ENCODE measurements at places on chromosomes 7 and 10.

GRCh38 chr7:93575555-93576399, 1.3 kb upstream of the CALCR start:
- DNase-seq = no peak

- peak; percentile 75 for DNase-seq
These were observed 148.1 kb downstream of the ITGA8 start for GRCh38 chr10:15571575-15571974.

GRCh38 chr7:50146692-50147091, 53.6 kb upstream of the ZPBP start:
- DNase-seq = no peak

DNA sequence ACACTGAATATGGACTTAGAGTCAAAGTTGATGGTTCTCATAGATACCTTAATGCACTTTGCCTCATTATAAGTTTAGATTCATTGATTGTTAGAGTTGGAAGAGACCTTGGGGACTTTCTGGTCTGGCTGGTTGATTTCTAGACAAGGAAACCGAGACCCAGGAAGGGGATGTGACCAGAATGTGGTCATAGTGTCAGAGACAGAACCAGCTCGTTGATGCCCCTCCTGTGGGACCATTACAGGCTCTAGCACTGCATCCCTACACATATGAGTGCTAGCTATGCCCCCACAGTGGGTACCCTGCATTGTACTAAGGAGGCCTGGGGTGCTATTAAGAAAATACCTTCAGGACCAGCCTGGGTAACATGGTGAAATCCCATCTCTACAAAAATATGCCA, 306.6 kb downstream of the CAMK1D start:
- DNase-seq = no peak

DNA sequence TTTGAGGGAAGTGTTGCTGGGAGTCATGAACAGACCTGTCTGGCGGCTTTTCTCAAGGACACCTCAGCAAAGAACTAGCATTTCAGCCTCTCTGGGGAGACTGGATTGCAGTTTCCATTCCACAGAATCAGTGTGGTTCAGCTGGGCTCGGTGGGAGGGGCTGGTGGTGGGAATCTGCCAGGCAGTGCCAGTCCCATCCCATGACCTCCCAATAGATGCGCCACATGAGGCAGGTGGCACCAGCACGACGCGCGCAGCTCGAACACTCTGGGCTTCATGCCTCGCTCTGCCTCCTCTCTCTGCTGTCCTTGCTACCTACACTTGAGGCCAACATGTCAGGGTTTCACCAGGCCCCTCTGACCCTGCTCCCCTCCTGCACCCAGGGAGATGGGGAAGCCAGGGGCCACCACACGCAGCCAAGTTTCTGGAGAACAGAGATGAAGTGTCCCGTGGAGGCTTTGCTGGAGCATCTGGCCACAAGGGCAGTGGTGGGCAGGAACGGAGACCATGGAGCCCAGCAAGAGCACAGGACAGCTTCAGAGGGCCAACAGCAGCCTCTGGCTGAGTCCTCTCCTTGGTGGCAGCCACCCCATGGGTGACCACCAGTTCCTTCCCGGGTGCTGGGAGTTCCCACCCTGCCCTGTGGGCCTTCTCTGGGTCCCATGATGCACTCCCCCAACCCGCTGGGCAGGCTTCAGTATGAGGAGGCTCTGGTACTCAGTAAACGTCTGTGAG, 2.3 kb downstream of the NACAD start:
- no peak for DNase-seq

DNA sequence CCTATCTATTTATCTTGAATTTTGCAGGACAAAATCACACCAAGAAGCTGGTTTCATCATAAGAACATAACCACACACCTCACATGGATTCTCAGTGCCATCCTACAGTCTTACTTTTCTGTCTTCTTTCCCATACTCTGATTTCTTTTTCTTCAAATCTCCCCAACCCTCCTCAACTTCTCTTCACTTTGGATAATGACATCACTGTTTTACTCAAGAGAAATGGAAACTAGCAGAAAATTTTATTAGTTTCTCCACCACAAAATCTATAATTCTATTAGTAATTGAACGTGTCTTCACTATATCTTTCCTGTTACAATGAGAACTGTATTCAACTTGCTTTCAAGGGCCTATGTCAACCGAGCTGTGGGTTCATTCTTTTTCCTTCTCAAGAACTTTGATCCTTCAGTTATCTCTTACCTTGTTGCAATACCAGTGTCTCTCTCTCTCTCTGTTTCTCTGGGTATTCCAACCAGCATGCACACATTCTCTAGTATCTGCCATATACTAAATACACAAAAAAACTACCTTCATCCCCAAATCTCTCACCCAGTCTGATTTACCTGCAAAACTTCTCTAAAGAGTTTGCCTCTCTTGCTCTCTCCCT, 35.4 kb upstream of the FAM3C start:
- DNase-seq = no peak

Data from fibroblast of the aortic adventitia (primary cell).